ENCODE measurements at places on chromosomes 4 and X.

DNA sequence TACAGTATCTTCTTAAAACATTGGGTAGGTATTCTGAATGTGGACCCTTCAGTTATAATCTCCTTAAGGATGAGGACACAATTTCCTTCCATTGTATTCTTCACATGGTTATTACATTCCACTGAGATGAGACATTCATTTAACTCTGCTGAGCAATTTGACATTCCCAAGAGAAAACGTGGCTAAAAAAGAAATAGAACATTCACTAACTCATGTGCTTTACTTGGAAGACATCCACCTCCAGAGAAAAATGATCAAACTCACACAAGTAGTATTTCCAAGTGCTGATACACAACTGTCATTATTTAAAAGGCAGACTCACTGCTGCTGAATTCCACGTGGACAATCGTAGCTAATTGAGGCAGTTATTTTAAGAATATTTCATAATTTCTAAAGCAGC lies 227.9 kb upstream of the ANKRD50 start:
- no peaks in the 10 kb centered on the region for H3K27me3 ChIP-seq
- peaks cover 22% of the 10 kb centered on the region for H3K4me1 ChIP-seq
- no peaks in the 10 kb centered on the region for H3K36me3 ChIP-seq
- H3K4me3 ChIP-seq: no peak overlapping the region
- H3K27ac ChIP-seq: peak overlapping the region; percentile 40

GRCh38 chrX:2224597-2225235 lies 276.1 kb downstream of the DHRSX start:
- no peaks in the 10 kb centered on the region for H3K4me1 ChIP-seq
- no peaks in the 10 kb centered on the region for H3K27me3 ChIP-seq
- H3K27ac ChIP-seq: no peak overlapping the region
- H3K36me3 ChIP-seq: no peaks in the 10 kb centered on the region
- H3K4me3 ChIP-seq: no peak overlapping the region

DNA sequence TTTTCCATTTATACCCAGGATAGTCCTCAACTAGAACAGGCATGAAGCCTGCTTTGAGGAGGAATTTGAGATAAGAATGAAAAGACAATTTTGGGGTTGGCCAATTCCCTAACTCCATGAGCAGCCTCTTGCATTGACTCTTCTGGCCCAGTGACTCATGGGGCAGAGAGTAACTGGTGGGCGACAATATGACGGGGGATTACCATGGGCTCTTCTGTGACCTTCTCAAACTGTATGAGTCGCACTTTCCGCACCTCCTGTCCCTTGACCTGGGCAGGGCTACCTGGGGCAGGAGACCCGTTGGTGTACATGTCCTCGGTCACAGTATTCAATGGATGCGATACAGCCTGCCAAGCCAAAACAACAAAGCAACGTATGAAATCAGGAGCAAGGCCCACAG lies 13.3 kb downstream of the MPP1 start:
- no peak for DNase-seq
- H3K27ac ChIP-seq: no peak overlapping the region
- no peaks in the 10 kb centered on the region for H3K36me3 ChIP-seq
- no peak overlapping the region for H3K4me3 ChIP-seq
- peaks cover 5% of the 10 kb centered on the region for H3K4me1 ChIP-seq

DNA sequence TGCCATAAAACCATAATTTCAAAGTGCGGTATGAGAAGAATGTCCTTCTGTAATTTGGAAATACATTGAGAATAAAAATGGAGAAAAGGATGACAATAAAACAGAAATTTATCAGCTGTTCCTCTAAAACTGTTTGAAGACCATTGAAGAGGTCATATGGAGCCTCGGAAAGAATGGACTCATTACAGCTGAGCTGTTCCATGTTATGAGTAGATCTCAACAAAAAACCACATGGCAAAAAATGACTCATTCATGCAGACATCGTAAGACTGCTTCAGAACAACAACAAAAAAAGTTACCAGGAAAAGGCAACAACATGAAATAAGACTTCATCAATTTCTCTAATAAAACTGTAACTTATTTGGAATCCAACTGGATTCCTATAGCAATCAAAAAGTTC lies 39.7 kb downstream of the AKAP4 start:
- H3K27me3 ChIP-seq: no peaks in the 10 kb centered on the region
- no peak overlapping the region for H3K4me3 ChIP-seq
- DNase-seq: no peak
- H3K27ac ChIP-seq: no peak overlapping the region
- H3K4me1 ChIP-seq: 0 out of 2 replicates have a peak, but pooled peaks cover 2% of the 10 kb centered on the region

GRCh38 chr4:185142564-185142911 lies 528 bp upstream of the SLC25A4 start:
- no peaks in the 10 kb centered on the region for H3K27me3 ChIP-seq
- H3K27ac ChIP-seq: peak overlapping the region; percentile 42
- no peaks in the 10 kb centered on the region for H3K36me3 ChIP-seq
- H3K4me1 ChIP-seq: peaks cover 4% of the 10 kb centered on the region
- H3K4me3 ChIP-seq: peak overlapping the region; percentile 19
- no peak for DNase-seq

All from HCT116 (cell line).